Activated naive CD8-positive, alpha-beta T cell treated with anti-CD3 and anti-CD28 coated beads, Interleukin-2, amount 50 U/mL, for 16 hours (primary cell): ENCODE measurements at places on chromosomes 4 and X.
A peak's percentile ranks its signal among the peaks of the same experiment; 100 is the strongest.

DNA sequence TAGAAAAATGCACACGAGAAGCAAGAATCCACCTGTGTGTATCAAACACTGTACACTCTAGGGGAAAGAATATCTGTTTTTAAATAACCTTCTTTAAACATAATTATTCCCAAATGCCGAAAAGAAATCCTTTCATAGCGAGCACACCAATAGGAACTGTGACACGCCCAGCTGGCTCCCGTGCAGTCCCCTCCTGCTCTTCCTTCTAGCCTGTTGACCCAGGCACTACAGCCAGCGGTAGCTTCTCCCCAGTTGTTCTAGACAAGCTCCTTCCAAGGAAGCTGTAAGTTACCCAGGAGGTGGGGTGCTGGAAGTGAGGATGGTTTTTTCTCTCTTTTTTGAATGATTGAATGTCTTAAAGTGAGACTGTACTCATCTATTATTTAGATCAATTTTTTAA lies 19.5 kb upstream of the NOCT start:
- no peak for DNase-seq

- peak; percentile 1 for DNase-seq
These were observed 88.4 kb downstream of the ZXDA start for GRCh38 chrX:57821703-57822387.

DNA sequence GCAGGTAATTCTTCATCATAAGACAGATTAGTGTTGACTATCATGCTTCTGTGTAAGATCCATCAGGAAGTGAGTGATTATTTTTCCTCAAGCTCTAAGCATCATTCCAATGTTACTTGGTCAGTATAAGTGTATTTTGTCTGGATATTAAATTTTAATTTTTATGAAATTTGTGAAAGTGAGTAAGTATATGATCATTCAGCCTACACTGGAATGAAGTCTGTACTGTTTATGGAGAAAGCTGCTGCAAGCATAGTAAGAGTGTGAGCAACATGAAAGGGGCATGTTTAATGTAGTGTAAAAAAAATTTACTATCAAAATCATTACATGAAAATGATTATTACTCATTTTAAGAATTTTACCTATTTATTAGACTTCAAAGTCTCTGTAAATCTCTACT lies 84.8 kb downstream of the IL15 start:
- no peak for DNase-seq

DNA sequence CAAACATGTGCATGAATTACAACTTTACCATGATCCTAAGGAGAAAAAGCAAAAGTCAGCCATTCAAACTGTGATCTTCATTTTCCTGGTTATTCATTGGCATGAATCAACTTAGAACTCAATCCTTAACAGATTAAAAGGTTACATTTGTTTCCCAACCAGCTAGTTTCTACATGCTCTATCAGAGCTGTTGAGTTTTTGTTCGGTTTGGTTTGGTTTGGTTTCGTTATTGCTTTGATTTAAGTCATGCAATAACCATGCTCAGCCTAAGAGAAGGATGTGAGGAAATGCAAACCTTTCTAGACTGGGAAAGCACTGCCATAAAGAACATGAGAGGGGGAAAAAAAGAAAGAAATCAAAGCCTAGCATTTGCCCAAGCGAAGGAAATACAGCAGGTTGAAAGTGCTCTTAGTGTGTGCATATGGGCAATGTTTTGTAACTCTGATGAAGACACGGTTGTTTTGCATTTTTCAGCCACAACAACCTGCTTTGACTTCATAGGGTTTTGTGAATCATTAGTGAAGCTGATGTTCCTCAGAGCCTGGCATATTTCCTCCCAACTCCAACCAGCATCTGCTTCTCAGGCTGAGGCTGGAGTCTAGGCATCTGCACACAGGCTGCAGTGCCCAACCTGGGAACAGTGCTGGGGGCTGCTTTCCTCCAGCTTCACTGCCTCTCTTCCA lies 234.3 kb downstream of the ZNF674 start:
- DNase-seq, result no peak

GRCh38 chr4:181662383-181662782 lies 580.8 kb upstream of the TENM3 start:
- DNase-seq, result no peak

DNA sequence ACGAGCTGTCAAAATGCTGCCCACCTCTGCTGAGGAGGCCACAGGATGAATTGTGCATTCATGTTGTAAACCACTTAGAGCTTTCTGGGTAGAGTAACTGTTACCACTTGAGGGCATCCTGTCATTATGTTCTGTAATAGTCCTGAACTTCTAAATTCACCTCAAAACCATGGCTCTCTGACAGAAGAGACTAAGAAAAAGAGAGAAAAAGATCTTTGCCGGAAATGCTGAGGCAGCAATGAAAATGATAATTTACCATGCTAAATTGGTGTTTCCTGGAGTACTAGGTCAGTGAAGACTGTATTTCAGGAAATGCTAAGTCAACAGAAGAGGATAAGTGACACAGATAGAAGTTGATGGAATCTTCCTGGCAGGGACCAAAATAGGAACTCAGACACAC lies 942.3 kb upstream of the SLIT2 start:
- DNase-seq, result no peak

DNA sequence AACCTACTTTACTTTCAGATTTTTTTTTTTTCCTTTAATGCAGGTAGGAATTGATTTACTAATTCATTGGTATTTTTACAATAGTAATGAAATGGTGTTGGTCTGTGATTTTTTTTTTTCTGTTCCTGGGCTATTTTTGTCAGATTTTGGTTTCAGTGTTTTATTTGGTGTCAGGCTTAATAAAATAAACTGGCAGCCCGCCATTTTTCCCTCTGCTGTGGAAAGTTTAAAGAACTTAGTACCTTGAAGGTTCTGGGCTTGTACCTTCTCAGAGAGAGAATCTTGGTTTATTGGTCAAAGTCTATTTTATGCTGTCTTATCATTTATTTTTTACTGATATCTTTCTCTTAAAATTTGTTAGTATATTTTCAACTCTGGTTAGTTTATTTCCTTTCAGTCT lies 64.0 kb upstream of the RHOH start:
- no peak for DNase-seq

DNA sequence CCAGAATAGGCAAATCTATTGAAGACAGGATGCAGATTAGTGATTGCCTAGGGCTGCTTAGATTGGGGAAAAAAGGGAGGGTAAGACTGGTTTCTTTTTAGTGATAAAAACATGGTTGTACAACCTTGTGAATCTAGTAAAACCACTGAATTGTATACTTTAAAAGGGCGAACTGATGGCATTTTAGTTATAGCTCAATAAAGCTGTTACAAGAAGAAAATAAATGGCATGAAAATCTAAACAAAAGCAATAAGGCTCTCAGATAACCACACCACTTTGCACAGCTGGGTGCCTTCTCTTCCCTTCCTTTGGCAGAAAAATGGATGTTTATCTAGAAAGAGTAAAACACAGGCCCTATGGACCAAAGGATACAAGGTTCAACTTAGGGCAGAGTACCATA lies 69.6 kb downstream of the F9 start:
- DNase-seq, result no peak

GRCh38 chrX:72107320-72107719 lies 24.4 kb downstream of the RTL5 start:
- no peak for DNase-seq

GRCh38 chr4:163923092-163923491 lies 428.6 kb downstream of the TMA16 start:
- DNase-seq, result no peak

GRCh38 chrX:3393178-3393577 lies 46.7 kb upstream of the MXRA5 start:
- no peak for DNase-seq

GRCh38 chr4:168719725-168720124 lies 222.9 kb downstream of the PALLD start:
- DNase-seq, result no peak

DNA sequence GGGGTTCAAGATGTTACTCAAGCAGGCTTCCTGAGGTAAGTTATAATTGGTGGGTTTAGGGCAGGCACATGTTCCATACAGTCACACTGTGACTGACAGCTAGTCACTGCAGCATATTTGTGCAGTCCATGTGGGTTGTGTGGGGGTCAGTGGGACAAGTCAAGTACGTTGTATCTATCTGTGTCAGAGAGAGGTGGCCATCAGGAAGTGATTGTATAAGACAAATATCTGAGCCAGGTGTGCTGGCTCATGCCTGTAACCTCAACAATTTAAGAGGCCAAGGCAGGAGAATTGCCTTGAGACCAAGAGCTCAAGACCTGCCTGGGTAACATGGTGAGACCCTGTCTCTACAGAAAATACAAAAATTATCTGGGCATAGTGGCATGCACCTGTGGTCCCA lies 509.3 kb downstream of the CENPC start:
- DNase-seq, result no peak

GRCh38 chr4:107655289-107655688 lies 64.7 kb downstream of the PAPSS1 start:
- DNase-seq, result no peak

DNA sequence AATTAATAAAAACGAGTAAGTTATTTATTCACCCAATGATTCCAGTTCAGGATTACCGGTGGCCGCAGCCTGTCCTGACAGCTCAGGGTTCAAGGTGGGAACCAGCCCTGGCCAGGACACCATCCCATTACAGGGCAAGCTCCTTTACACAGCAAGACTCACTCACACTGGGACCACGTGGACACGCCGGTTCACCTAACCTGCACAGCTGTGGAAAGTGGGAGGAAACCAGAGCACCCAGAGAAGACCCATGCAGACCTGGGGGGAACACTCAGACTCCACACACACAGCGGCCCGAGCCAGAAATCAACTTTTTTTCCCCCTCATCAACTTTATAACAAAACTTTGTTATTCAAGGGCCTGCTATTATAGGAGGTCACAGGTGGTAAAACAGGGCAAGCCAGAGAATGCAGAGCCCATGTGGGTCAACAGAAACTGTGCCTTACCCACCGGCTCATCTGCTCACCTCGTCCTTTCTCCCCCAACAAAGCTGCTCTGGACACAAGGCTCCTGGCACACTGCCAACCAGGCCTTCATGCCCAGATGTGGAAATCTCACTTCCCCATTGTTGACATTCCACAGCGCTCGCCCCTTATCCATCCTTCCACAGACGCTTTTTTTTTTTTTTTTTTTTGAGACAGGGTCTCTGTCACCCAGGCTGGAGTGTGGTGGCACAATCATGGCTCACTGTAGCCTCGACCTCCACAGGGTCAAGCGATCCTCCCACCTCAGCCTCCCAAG lies 8.0 kb upstream of the ODAPH start:
- no peak for DNase-seq

DNA sequence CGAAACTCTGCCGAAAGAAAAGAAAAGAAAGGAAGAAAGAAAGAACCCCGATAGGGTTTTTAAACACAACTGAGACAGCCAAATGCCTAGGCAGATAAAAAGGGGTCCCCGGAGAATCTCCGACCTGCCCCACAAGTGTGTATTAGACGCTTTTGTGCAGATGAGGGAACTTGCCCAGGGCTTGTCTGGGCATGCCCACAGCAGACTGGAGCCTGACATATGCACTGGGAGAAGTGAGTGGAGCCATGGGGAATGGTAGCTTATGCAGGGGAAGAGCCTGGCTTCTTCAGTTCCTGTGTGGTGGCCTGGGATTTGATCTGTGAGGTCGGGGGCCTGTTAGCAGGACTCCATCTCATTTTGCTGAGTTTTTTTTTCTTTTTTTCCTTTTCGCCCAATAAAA lies 199.0 kb downstream of the GPC3 start:
- no peak for DNase-seq
